ENCODE measurements at places on chromosomes 5 and 9.

- no peak for DNase-seq
These were observed 37.1 kb upstream of the LRRC14B start for GRCh38 chr5:154236-154635.

GRCh38 chr5:173970878-173971650 is 17.9 kb upstream of the C5orf47 start:
- no peak for DNase-seq

- DNase-seq: no peak
These were observed 225.7 kb downstream of the ASTN2 start for GRCh38 chr9:117189121-117189520.

DNA sequence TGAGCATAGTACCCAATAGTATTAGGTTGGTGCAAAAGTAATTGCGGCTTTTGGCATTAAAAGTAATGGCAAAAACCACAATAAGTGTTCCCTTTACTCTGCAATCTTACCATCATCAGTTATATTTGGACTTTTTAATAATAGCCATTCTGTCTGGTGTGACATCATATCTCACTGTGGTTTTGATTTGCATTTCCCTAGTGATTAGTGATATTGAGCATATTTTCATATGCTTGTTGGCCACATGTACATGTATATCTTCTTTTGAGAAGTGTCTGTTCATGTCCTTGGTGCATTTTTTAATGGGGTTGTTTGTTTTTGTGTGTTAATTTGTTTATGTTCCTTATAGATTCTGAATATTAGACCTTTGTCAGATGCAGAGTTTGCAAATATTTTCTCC is 289.9 kb downstream of the FAM170A start:
- DNase-seq: no peak

DNA sequence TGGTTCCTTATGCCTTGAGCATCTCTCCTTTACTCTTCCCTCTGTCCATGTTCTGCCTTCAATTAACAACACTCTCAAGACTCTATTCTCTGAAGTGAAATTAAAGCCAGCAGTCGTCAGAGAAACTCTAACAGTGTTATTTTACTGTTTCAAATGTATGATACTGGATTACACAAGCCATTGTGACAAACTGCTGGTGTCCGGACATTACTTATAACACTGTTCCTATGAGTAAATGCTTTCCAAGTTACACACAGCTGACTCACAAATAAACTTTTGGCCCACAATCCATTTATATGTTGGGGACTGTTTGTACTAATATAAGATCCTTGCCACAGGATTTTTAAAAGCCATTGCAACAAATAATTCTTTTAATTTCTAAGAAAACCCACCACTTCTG is 63.2 kb upstream of the GHR start:
- no peak for DNase-seq

Data from C1 segment of cervical spinal cord (tissue), 14 donors.